ENCODE measurements at places on chromosomes 13 and 19.

- no peak overlapping the region for H3K4me3 ChIP-seq
- H3K27me3 ChIP-seq: peaks cover 3% of the 10 kb centered on the region
- no peak overlapping the region for H3K27ac ChIP-seq
- no peaks in the 10 kb centered on the region for H3K4me1 ChIP-seq
- DNase-seq: peak; percentile 55
Measured at GRCh38 chr13:26867451-26868091, 107.0 kb upstream of the GPR12 start.

- H3K27ac ChIP-seq: no peak overlapping the region
- no peaks in the 10 kb centered on the region for H3K36me3 ChIP-seq
- no peaks in the 10 kb centered on the region for H3K27me3 ChIP-seq
- DNase-seq: no peak
Measured at GRCh38 chr19:36963280-36963679, 47.1 kb downstream of the ZNF568 start.

DNA sequence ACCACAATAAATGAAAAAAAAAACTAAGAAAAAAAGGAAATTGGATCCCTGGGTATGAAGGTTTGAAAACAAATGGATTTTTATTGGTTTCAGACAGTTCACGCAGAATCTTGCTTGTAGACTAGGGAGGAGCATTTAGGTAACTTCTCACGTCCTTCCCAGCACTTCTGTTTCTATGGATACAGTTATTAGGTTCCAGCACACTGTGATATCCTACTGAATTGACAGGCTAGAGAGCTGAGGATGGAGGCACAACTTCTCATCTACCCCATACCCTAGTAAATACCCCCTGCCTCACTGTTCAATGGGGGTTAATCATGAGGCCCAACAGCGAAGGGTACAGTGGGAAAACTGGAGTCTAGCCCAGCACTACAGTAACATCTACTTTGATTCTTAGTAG, 304.1 kb downstream of the ENOX1 start:
- no peaks in the 10 kb centered on the region for H3K27me3 ChIP-seq
- no peak overlapping the region for H3K27ac ChIP-seq
- H3K4me1 ChIP-seq: no peaks in the 10 kb centered on the region
- no peaks in the 10 kb centered on the region for H3K36me3 ChIP-seq
- DNase-seq: no peak

- DNase-seq: no peak
- H3K4me1 ChIP-seq: peaks cover 6% of the 10 kb centered on the region
- no peaks in the 10 kb centered on the region for H3K27me3 ChIP-seq
- H3K4me3 ChIP-seq: no peak overlapping the region
Measured at GRCh38 chr19:46841458-46842083, 9.1 kb downstream of the AP2S1 start.

DNA sequence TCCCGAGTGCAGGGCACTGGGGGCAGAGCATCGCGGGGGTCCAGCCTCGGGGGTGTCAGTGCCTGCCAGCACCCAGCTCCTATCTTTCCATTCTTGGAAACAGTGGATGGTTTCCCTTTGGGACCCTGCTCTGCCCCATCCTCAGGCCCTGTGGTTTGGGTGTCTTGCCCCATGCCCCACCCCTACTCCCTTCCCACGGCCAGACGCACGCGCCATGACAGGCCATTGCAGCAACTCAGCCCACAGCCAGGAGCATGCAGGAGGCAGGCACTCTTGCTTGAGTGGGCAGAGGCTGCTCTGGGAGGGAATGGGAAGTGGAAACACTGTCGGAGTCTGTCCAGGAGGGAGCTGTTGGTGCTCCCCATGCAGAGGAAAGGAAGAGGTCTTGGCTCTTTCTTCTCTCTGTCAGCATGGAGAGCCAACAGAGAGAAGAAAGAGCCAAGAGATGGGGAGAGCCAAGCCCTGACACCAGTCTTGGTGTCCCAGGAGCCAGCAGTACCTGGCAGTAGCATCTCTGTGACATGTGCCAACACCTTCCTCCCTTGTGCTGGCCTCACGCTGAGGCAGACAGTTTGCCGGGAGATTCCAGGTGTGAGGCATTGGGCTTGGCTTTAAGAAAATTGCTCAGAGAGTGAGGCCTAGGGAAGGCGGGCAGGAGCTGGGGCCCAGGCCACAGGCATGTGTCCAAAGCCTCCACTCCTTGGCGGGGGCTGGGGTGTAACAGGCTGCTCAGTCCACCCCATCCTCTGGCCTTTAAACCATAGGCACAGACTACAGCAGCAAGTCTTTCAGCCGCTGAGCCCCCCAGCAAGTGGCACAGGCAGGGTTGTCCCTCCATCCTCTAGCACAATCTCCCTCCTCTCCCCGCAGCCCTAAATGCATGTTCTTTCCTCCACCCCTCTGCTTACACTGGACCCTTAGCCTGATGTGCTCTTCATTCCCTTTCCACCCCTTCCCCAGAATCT, 86.7 kb upstream of the UQCRFS1 start:
- H3K27me3 ChIP-seq: peaks cover 7% of the 10 kb centered on the region
- no peak for DNase-seq
- no peaks in the 10 kb centered on the region for H3K36me3 ChIP-seq
- no peak overlapping the region for H3K4me3 ChIP-seq
- H3K27ac ChIP-seq: no peak overlapping the region

DNA sequence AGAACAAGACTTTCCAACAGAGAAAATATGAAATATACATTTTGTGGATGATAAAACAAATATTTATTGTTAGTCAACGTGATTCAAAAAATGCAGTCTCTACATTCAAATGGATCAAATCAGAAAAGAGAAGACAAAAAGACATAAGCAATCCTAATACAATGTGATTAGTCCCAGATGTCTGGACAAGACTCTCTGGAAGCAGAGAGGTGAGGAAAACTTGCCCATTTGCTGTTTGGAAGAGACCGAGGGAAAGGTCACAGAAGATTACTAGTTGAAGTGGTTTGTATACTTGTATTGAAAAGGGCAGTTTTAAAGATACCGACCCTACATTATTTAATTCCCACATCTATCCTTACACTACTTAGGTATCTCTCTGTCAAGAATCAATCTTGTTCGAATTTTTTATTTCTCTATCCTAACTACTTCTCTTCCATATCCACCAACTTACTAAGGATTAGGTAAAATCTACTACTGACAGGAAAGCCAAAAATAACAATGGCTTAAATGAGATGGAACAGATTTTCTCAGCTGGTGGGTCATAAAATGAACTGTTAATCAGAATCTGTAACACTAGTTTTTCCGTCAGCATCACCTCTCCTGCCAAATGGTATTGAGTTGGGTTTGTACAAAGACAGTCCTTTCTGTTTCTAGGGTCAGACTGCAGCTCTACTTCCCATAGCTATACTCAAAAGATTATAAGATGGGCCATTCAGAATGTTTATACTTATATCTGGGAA, 497.1 kb downstream of the DCT start:
- no peak for DNase-seq
- H3K4me3 ChIP-seq: no peak overlapping the region
- no peaks in the 10 kb centered on the region for H3K36me3 ChIP-seq
- H3K27me3 ChIP-seq: peaks cover 4% of the 10 kb centered on the region
- no peaks in the 10 kb centered on the region for H3K4me1 ChIP-seq
- H3K27ac ChIP-seq: no peak overlapping the region

DNA sequence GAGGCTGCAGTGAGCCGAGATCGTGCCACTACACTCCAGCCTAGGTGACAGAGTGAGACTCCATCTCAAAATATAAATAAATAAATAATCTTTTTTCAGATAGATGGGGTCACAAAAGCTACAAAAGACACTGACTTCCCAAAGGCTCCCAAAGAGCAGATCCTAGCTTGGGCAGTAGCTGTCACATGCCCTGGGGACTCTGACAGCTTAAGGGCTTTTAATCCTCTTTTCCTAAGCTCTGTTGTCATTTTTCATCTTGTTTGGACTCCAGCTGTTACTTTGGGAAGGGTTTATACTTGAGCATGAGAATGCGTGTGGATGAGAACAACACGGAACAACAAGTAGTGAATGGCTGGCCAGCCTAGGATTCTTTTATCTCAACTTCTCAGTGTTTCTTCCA, 231.7 kb downstream of the MZT1 start:
- no peaks in the 10 kb centered on the region for H3K36me3 ChIP-seq
- no peaks in the 10 kb centered on the region for H3K27me3 ChIP-seq
- H3K4me1 ChIP-seq: no peaks in the 10 kb centered on the region
- H3K27ac ChIP-seq: no peak overlapping the region
- H3K4me3 ChIP-seq: no peak overlapping the region

DNA sequence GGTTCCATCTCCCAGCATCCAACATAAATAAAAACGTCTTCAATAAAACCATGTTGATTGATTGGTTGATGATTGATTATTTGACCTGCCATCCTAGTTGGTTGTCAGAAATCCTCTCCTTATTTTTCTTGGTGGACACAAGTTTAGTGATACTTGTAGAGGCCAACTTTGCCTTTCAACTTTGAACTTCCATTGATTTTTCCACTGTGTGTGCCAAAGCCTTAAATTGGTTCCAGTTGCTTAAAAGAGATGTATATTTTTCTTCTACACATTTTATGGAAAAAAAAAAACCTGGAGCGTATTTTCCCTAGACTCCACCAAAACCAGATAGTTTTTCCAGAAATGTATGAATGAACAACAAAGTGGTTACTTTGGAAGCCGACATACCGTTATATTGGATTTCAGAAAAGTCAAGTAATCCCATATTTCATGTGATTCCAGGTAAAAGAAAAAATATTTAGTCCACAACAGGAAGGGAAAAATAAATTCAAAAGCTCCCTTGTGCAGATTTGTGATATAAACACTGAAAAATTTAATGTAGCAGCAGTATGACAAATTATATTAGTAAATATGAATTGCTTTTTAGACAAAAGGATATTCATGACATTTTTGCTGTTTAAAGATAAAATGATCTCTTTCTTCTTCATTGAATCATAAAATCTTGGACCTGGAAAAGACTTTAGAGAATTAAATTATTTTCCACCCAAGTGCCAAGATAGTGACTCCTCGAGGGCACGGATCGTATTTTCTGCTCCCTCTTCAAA, 85.2 kb downstream of the MBNL2 start:
- H3K4me1 ChIP-seq: no peaks in the 10 kb centered on the region
- no peak for DNase-seq
- no peaks in the 10 kb centered on the region for H3K27me3 ChIP-seq
- H3K27ac ChIP-seq: no peak overlapping the region
- H3K4me3 ChIP-seq: no peak overlapping the region
- H3K36me3 ChIP-seq: no peaks in the 10 kb centered on the region

DNA sequence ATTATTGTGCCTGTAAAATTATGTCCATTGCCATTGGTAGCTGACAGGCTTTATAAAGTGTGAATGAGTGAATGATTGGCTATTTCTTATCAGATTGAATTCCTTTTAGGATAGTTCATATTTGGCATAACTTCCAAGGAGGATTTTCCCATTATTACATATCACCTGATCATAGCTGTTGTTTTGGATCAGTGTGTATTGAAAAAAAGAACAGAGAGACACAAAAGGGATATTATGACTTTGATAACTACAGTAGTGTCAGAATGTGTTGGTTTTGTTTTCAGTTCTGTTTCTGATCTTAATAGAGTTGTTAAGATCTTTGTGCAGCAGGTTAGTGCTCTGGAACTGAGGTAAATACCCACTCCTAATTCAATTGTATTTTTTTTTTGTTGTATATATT, 103.8 kb downstream of the LRCH1 start:
- H3K27ac ChIP-seq: peak overlapping the region; percentile 70
- no peaks in the 10 kb centered on the region for H3K27me3 ChIP-seq
- no peak overlapping the region for H3K4me3 ChIP-seq
- peaks cover 18% of the 10 kb centered on the region for H3K36me3 ChIP-seq
- DNase-seq: no peak
- H3K4me1 ChIP-seq: peaks cover 33% of the 10 kb centered on the region

DNA sequence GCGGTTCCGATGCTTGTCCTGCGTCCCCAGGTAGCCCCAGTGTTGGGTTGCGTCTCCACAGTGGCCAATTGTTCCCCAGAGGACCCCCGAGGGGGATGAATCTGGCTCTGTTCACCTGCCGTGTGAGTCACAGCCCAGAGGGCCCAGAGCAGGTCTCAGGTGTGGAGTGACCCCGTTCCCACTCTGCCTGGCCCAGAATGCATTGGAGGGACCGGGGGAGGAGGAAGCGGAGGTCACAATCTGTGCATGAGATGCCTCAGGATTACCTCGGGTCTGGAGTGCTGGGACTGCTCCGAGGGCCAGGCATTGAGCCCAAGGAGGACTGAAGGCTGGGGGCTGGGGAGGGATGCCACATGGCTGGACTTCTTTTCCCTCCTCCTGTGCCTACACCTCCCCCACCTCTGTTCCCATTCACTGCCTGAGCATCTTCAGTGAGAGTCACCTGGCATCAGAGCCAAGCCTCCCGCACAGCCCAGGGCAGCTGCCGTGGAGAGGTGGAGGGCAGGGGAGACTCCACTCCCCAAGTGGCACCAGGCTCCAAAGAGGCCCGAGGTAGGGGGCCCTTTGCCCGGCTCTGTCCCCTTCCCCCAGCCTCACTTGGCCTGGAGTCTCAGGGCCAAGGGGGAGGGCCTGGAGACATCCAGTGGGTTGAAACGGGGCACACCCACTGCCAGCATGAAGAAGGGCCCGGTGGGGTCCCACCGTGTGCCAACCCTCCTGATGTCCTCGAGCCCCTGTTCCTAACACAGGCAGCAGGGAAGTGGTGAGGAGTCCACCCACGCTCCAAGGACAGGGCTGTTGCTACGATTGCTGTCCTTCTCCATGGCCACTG, 81.1 kb downstream of the CHST8 start:
- no peak for DNase-seq
- H3K27me3 ChIP-seq: no peaks in the 10 kb centered on the region
- no peak overlapping the region for H3K27ac ChIP-seq
- H3K36me3 ChIP-seq: no peaks in the 10 kb centered on the region
- H3K4me1 ChIP-seq: no peaks in the 10 kb centered on the region

- H3K27ac ChIP-seq: no peak overlapping the region
- H3K27me3 ChIP-seq: no peaks in the 10 kb centered on the region
- no peak overlapping the region for H3K4me3 ChIP-seq
- H3K4me1 ChIP-seq: no peaks in the 10 kb centered on the region
- DNase-seq: no peak
Measured at GRCh38 chr19:5655412-5655811, 24.9 kb downstream of the MICOS13 start.

GRCh38 chr19:51003316-51003715, 1.9 kb upstream of the KLK8 start:
- no peaks in the 10 kb centered on the region for H3K36me3 ChIP-seq
- DNase-seq: no peak
- no peak overlapping the region for H3K27ac ChIP-seq
- peaks cover 36% of the 10 kb centered on the region for H3K27me3 ChIP-seq
- H3K4me3 ChIP-seq: no peak overlapping the region

DNA sequence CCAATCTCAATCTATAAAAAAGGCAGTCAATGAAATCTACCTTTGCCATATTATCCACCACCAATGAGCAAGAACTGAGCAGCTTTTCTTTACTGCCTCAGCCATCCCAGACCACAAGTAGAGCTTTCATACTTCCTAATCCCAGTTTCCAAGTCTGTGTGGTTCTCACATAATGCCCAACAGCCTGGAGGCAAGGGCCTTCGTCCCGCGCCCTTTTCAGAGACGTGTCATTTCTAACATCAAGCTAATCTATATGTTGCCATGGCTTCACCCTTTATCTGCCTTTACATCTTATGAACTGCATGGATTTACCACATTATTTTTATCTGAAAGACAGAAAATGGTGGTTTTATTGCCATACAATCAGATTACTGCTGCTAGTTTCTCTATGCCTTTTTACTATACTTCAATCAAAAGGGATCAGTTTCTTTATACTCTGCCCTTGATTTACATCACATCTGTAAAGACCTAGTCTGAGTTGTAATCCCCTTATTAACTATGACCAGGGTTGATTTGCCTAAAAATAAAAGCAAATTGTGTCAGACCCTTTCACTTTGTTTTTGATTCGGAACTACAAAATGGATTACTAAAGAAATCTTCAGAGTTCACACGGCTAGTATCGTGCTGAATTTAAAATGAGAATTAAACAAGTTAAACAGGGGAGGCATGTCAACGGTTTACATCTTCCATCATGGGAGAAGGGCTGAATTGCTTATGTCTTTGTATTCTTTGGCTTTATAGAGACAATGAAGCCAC, 5.9 kb downstream of the EFNB2 start:
- H3K36me3 ChIP-seq: no peaks in the 10 kb centered on the region
- no peak for DNase-seq
- H3K4me1 ChIP-seq: peaks cover 13% of the 10 kb centered on the region
- H3K4me3 ChIP-seq: no peak overlapping the region

Data from activated naive CD4-positive, alpha-beta T cell treated with anti-CD3 and anti-CD28 coated beads, Interleukin-2, amount 10 ng/mL, durations not matched to agents 7 days and 5 days (primary cell).